ENCODE measurements at places on chromosomes 16 and 17.
A peak's percentile ranks its signal among the peaks of the same experiment; 100 is the strongest.

DNA sequence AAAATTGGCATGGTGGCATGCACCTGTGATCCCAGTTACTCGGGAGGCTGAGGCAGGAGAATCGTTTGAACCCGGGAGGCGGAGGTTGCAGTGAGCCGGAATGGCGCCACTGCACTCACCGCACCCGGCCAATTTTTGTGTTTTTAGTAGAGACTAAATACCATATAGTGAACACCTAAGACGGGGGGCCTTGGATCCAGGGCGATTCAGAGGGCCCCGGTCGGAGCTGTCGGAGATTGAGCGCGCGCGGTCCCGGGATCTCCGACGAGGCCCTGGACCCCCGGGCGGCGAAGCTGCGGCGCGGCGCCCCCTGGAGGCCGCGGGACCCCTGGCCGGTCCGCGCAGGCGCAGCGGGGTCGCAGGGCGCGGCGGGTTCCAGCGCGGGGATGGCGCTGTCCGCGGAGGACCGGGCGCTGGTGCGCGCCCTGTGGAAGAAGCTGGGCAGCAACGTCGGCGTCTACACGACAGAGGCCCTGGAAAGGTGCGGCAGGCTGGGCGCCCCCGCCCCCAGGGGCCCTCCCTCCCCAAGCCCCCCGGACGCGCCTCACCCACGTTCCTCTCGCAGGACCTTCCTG, at the start of gene HBQ1:
TSS of gene HBQ1 (plus strand) at position 359 of the 575 bp plus-strand sequence. CDS start at position 387, 28 bp downstream.
- peak; percentile 27 for DNase-seq

- DNase-seq: no peak
Measured at GRCh38 chr16:86942151-86943051, 364.1 kb downstream of the FOXL1 start.

DNA sequence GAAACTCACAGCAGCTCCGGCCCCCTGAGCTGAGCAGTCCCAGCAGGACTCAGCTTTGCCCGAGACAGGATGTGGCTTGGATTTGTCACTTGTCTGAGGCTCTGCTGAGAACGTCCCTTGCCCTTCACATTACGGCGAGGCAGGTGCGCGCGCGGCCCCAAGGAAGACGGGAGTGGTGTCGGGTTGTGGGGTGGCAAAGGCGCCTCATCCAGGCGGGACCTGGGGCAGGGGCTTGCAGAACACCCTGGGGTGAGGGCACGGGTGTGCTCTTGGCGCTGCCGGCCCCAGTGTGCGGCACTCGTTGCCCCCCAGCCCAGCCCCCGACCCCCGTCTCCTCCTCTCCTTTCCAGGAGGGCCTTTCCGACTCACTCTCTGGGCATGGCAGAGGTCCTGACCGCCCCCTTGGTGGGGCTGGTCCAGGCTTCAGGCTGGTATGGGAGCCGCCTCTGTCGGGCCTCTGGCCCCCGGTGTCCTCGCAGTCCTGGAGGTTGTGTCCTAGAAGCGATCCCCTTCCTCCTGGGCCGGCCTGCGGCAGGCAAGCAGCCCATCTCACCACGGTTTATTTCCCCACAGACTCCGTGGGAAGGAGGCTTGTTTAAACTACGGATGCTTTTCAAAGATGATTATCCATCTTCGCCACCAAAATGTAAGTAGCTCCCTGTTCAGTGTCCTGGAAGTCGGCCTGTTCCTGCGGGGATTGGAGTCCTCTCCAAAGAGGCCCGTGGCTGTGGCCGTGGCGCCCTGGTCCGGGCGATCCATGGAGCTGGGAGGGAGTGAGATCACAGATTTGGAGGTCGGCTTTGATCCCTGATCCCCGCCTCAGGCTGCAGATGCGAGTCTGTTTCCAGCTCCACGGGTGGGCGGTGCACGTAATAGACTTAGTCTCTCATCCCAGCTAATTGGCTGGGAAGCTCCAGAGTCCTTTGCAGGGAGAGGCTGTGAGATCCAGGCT, 5.9 kb downstream of the UBE2I start:
- no peak for DNase-seq

DNA sequence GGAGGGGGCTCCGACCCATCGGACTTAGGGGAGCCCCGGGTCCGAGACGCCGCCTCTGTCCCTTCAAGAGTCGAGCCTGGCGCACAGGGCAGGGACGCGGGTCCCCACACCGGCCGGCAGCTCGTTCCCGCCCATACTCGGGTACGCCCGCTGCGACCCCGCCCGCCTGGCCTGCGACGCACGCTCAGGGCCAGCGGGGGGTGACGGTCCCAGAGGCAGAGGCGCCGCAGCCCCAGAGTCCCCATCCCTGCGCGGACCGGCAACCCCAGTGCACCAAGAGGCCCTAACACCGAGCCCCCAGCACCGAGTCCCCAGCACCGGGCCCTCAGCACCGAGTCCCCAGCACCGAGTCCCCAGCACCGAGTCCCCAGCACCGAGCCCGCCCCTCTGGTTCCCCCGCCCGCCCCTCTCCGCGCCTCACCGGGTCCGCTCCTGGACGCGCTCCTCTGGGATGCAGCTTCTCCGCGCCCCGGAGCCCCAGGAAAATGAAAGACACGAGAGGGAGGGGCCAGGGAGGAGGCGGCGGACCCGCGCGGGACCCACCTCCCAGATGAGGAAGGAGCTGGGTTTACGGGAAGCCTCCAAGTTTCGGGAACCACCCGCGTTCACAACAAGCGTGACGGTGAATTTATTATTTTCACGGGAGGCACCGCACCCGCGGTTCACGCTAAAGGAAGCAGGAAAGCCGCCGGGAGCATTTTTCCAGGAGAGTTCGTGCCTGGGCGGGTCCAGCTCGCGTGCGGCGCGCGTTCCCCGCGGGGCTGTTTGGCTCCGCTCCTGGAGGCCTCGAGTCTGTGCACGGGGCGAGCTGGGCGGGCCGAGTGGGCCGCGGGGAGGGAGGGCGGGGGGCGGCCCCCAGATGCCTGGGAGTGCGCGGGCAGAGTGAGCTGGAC, at the start of gene SECTM1:
TSS of gene SECTM1 (minus strand) at position 488 of the 893 bp plus-strand sequence. CDS start 6,526 bp downstream, outside the sequence.
- DNase-seq: no peak

DNA sequence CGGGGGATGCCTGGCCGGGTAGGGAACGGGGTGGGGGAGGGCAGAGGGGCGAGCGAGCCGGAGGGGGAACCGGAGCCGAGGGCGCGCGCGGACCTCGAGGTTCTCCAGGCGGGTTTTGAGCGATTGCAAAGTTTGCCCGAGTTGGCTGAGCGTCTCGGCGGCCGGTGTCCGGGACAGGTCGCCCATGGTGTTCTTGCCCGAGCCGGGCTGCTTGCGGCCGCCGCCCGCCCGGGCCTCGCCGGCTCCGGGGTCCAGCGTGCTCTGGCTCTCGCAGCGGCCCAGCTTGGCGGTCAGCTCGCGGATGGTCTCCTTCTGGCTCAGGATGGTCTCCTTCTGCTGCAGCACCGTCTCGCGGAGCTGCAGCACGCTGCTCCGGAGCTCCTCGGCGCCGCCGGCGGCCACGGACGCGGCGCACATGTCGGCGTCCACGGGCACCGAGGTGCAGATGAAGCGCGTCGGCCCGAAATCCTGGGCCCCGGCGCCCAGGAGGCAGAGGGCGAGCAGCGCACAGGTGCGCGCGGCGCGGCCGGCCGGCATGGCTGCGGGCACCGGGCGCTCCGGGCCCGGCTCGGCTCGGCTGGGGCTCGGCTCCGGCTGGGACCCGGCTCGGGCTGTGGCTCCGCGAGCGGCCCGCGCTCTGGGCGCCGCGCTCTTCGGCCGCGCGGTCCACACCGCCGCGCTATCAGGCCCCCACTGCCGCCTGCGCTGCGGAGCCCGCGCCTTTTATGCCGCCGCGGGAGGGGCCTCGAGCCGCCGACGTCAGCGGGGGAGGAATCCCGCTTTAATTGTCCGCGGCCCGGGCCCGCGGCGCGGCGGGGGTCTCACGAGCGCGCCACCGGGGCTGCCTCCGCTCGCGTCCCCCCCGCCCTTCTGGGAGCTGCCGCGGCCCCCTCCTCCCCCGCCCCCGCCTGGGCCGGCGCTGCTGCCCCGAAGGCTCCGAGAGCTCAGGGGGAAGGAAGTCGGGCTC, at the start of gene NPTX1:
TSS of gene NPTX1 (minus strand) at position 698 of the 967 bp plus-strand sequence. CDS start at position 537, 161 bp downstream.
- DNase-seq: no peak

- DNase-seq: no peak
Measured at GRCh38 chr16:3465301-3465700, 21.8 kb downstream of the NAA60 start.

GRCh38 chr16:11452746-11453389, 107.6 kb downstream of the RMI2 start:
- no peak for DNase-seq

GRCh38 chr16:78390092-78390491, 290.6 kb downstream of the WWOX start:
- DNase-seq: no peak

GRCh38 chr17:19958023-19958422, 19.6 kb downstream of the AKAP10 start:
- DNase-seq: no peak

DNA sequence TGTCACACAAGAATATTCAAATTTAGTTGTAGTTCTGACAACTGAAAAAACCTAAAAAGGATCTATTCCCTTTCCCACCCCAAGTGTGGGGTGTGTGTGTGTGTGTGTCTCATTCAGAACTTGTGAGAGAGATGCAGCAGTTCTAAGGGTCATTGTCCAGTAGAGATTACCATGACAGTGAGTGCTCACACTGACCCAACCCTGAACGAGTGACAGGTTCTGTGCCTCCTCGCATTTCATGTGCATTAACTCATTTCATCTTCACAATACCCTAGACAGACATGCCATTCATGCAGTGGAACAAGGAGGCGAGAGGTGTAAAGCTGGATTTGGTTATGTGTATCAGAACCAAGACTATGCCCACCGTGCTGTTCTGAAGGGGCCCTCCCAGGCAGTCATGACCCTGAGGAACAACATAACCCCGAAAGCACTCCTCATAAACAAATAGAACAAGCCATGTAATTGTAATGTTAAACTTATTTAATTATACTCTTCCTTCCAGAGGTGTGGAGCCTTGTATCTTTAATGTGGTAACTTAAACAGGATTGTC, 102.1 kb downstream of the CLEC16A start:
- DNase-seq: no peak

DNA sequence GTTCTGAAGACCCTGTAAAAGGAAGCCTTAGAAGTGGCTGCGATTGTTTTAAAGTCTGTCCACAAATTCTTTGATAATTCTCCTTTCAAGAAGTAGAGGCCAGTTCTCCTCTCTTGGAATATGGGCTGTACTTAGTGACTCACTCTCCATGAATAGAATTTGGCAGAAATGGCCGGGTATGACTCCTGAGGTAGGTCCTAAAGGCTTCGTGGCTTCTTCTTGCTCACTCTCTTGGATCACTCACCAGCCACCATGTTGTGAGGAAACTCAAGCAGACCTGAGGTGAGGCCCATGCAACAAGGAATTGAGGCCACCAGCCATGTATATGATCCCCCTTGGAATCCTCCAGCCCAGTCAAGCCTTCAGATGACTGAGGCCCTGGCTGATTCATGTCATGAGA, 75.8 kb downstream of the WWOX start:
- no peak for DNase-seq

GRCh38 chr17:52681480-52681879, 523.0 kb upstream of the CA10 start:
- no peak for DNase-seq

- no peak for DNase-seq
Measured at GRCh38 chr17:40556198-40556661, 9.0 kb downstream of the CCR7 start.
